ENCODE measurements at places on chromosomes 3 and 15.

DNA sequence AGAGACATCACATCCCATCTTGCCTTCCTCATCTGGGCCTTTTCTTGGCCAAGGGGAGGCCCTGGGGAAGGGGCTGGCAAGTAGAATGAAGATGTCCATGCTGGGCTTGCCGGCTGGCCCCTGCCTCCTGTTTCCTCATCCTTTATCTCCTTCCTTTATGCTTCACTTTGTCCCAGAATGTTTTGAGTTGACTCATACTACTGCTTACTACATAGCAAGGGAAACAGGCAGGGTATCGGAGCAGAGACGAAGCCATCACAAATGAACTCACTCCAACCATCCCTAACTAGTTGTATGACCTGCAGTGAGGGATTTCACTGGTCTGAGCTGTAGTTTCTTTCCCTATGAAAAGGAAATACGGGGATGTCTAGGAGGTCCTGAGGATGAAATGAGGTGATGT, 66.0 kb downstream of the CHDH start:
- no peaks in the 10 kb centered on the region for H3K4me1 ChIP-seq
- no peak overlapping the region for H3K27ac ChIP-seq
- H3K4me3 ChIP-seq: no peak overlapping the region
- no peak for DNase-seq
- H3K27me3 ChIP-seq: no peaks in the 10 kb centered on the region

- no peak overlapping the region for H3K4me3 ChIP-seq
- peaks cover 11% of the 10 kb centered on the region for H3K27me3 ChIP-seq
- H3K4me1 ChIP-seq: no peaks in the 10 kb centered on the region
- H3K27ac ChIP-seq: no peak overlapping the region
- DNase-seq: no peak
- H3K36me3 ChIP-seq: peaks cover 2% of the 10 kb centered on the region
These were observed 4.4 kb downstream of the CPLX3 start for GRCh38 chr15:74830868-74831267.

- peak; percentile 24 for DNase-seq
- peaks cover 3% of the 10 kb centered on the region for H3K4me1 ChIP-seq
- H3K4me3 ChIP-seq: no peak overlapping the region
These were observed 136.8 kb upstream of the ACP3 start for GRCh38 chr3:132180337-132180791.

DNA sequence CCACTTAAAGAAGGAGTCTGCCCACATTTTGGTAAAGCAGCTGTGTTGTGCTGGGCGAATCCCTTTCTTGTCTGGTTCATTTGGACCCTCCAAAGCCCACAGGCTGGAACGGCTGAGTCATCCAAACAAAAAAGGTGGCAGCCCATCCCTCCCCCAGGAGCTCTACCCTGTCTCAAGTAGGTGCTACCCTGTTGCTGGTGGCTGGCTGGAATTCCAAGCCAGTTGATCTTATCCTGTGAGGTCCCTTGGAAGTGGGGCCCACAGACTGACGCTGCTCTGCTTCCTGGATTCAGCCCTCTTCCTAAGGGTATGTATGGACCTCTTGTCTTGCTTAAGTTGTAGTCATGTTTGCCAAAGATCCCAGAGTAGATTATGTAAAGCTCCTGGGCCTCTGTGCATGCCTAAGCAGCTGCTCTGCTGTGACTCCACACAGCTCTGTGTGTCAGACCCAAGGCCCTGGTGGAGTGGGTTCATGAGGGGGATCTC, 44.5 kb downstream of the CCR1 start:
- no peaks in the 10 kb centered on the region for H3K27me3 ChIP-seq
- no peak overlapping the region for H3K27ac ChIP-seq
- no peak for DNase-seq
- no peak overlapping the region for H3K4me3 ChIP-seq

- no peak overlapping the region for H3K27ac ChIP-seq
- peaks cover 14% of the 10 kb centered on the region for H3K4me1 ChIP-seq
- H3K36me3 ChIP-seq: no peaks in the 10 kb centered on the region
- no peak for DNase-seq
- no peak overlapping the region for H3K4me3 ChIP-seq
These were observed 42.4 kb upstream of the RHO start for GRCh38 chr3:129485721-129486663.
